ENCODE measurements at places on chromosomes 13 and 19.

GRCh38 chr19:7736148-7736547 is 4.2 kb upstream of the CLEC4G start:
- DNase-seq = no peak

- no peak for DNase-seq
These were observed 120.6 kb downstream of the COL4A1 start for GRCh38 chr13:110186231-110186855.

DNA sequence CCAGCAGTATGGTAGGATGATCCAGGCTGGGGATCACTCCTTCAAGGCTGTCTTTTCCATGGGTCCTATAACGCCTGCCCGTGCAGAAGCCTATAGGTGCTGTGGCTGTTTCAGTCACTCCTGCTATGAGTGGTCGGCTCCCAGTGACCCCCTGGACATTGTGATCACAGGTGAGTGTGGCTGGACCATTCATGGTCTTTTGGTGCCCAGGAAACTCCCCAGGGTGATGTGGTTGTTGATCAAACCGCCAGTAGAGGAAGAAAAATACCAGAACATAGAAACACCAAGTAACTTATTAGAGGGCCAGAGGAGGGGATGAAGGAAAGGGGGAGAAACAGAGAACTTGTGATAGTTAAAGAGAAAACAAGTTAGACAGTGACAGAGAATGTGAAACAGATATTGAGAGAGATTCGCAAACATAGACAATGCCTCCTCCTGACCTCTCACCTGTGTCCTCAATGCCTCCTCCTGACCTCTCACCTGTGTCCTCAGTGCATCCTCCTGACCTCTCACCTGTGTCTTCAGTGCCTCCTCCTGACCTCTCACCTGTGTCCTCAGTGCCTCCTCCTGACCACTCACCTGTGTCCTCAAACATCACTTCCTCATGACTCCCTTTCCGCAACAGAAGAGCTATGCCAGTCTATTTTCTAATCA is 19.4 kb downstream of the LAIR2 start:
- DNase-seq = no peak

GRCh38 chr13:70732611-70733010 is 624.4 kb upstream of the KLHL1 start:
- DNase-seq = no peak

GRCh38 chr19:51097166-51097738 is 11.0 kb downstream of the CTU1 start:
- DNase-seq = peak; percentile 80

DNA sequence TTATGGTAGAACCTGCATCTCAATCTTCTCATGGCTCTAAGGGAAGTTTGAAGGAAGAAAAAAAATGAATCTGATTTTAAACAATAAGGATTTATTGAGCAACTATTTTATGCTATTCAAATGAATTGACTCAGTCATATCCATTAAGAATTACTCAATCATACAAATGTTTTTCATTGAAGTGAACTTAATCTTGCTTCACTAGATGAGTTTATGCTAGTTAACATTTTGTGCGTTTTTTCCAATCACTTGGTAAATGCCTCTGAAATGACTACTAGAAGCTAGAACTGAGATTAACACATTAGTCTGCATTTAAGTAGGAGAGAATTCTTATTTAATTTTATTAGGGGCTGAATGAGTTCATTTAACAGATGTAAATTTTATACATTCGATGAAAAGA is 25.2 kb downstream of the RXFP2 start:
- DNase-seq = no peak

DNA sequence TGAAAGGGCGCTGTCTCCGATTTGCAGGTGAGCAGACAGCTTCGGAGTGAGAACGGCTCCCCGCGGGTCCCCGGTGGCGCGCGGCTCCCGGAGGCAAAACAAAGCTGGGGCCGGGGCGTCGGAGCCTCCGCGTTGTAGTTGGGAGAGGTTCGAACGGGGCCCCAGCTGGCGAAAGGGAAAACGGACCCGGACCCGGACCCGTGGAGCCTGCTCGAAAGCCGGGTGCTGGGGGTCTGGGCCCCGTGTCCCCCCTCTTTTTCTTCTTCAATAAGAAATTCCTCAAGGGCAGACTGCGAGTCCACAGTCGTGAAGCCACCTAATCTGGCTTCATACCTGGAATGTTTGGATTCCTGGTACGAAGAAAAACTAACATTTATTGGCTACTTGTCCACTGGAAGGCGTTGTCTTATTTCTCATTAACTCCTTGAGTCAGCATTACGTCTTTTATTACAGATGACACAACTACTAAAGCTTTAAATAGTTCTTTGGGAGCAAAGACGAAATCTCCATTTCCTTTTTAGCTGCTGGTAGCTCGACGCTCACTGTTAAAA is 632 bp upstream of the MTIF3 start:
- peak; percentile 61 for DNase-seq

GRCh38 chr13:60169239-60170031 is 5.7 kb upstream of the DIAPH3 start:
- DNase-seq = no peak

- no peak for DNase-seq
These were observed 63.6 kb downstream of the ZNF44 start for GRCh38 chr19:12230751-12231733.

DNA sequence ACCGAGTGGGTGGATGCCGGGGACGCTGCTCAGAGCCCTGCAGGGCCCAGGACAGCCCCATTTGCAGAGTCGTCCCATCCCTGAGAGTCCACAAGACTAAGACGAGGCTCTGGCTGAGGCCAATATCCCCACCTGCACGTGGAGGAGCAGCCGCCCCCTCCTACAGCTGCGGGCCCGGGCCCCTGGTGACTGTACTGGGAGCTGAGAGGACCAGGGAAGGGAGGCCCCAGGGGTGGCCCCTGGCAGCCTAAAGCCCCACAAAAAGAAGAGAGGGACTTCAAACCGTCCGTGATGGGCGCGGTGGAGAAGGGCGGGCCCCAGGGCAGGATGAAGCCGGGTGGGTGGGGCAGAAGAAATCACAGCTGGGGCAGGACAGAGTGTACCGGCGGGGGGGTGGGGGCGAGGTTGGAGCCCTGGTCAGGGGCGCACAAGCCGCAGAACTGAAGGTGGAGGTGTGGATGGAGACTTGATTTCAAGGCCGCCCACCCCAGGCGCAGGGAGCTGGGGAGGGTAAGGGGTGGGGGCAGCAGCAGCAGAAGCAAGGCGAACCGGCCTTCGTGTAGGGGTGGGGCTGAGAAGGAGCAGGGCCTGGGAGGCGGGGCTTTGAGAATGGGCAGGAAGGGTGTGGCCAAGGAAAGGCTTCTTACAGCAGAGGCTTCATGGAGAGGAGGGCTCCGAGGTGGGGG is 12.9 kb downstream of the CFD start:
- peak; percentile 82 for DNase-seq

- DNase-seq = no peak
These were observed 8.4 kb downstream of the B3GNT3 start for GRCh38 chr19:17803264-17803896.
